ENCODE measurements at places on chromosomes 5 and 9.

GRCh38 chr5:92687821-92688722 is 892.9 kb downstream of the NR2F1-AS1 start:
- peak; percentile 46 for DNase-seq

DNA sequence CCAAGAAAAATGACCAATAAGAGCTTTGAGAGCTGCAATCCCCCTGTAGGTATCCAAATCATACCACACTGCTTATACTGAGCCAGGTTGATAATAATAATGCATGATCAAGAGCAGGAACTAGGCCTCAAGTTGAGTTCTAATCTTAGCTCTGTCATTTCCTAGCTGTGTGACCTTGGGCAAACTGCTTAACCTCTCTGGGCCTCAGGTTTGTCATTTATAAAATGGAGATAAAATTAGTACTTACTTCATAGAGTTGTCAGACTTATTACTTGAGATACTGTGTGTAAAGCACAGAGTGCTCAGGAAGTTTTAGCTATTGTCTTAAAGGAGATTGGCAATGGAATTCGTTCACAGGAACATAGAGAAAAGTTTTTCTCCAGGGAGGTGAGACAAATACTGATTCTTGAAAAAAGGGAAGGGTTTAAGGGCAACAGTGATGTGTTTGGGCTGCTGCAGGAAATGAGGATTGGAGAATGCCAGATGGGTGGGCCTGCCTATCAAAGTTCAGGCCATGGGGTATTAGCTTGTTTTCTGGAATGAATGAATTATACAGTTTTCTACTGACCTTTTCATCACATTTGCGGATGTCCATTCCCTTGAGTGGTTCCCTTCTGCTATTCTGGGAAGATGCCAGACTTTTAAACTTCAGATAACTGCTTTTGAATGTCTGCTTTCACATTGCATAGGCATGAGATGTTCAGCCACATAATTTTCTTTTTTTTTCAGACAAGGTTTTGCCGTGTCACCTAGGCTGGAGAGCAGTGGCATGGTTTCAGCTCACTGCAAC is 10.2 kb upstream of the ATP6V0E1 start:
- DNase-seq = no peak

DNA sequence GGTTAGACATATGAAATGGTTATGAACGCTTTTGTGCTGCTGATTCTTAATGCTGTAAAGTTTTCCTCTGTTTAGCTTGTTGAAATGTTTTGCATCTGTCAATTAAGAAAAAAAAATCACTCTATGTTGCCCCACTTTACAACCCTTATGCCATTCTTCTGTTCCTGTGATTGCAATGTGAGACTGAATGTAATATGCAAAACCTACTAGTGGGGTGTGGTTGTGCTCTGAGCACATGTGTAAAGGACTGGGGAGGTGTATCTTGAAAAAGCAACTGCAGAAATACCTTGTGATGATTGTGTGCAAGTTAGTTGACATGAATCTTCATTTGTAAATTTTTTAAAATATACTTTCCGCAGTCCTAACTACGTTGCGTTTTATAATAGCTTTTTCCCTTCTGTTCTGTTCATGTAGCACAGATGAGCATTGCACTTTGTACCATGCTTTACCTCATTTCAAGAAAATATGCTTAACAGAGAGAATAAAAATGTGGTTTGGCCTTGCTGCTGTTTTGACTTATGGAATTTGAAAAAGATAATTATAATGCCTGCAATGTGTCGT is 357.0 kb upstream of the PIK3R1 start:
- no peak for DNase-seq

GRCh38 chr5:107415762-107416161 is 255.0 kb downstream of the EFNA5 start:
- DNase-seq = no peak

DNA sequence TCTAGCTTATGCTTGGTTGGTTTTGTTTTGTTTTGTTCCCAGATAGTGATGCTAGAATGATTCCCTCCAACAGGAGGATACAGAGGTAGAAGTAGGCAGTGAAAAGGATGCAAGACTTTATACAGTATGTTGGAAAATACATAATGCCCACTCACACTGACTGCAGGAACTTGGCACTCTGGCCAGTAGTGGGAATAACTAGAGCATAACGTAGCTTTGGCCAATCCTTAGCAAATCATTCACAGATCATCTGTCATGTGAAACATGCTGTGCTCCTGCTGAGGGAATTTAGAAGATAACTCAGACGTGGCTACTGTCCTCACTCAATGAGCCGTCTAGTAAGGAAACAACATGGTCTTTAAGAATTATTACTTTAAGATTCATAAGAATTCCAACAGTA is 13.5 kb downstream of the CFAP90 start:
- no peak for DNase-seq

Data from NCI-H748 treated with DMSO at 0.1 percent for 48 hours (cell line).